ENCODE measurements at places on chromosomes 6 and 20. TPM values are rescaled to one million over a fixed set of nuclear protein-coding genes. Genes with fewer than 3 reads are reported as not detected.
A peak's percentile ranks its signal among the peaks of the same experiment; 100 is the strongest.

GRCh38 chr6:57021086-57021720 is 25.3 kb upstream of the KIAA1586 start:
- peak; percentile 42 for DNase-seq

Gene MLN
- not detected for total RNA-seq

Gene ZC3H12D
- total RNA-seq, result not detected

GRCh38 chr6:70622461-70622860 is 45.2 kb upstream of the SMAP1 start:
- DNase-seq, result no peak

DNA sequence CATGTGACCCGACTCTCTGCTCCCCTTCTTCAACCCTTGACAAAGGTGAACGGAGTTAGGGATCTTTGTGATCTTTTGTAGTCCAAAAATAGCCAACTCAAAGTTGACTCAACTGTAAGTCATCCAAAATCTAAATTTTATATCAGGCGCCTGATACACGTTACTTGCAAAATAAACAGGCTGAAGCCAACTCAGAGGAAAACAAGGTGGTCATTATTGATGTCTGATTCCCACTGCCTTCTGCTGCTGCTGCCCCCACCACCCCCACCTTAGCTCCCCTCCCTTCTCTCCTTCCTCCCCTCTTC is 13.2 kb upstream of the RNF8 start:
- DNase-seq, result peak; percentile 1

Gene CLPSL2
- not detected for total RNA-seq

DNA sequence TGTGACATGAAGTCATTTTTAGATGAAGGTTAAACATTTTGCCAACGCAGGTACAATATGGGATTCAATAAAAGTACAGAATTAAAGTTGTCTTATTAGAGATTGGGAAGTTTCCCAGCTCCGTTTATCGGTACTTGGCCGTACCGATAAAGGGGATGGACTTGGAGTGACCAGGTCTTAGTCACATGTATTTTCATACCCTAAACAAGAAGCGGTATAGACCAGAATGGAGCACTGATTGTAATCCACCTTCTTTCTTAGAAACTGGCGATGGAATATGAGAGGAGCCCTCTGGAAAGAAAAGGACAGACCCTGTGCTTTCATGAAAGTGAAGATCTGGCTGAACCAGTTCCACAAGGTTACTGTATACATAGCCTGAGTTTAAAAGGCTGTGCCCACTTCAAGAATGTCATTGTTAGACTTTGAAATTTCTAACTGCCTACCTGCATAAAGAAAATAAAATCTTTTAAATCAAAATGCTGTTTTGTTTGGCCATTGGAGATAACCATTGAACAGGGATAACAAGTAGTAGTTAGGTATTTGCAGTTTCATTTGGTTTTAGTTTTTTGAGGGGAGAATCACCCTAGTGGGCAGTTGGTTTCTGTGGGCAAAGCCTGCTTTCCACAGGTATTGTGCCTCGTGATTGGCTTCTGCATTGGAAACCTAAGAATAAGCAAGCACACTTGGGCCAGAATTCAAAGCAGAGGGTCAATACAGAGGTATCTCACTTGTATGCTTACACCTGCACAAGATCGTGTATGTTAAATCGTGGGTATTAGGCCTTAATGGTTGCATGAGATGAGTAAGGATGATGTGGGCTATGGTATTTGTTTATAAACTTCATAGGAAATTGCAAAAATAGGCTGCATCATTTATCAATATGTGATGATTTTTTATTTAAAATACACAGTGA is 11.2 kb upstream of the ZNFX1 start:
- no peak for DNase-seq

Gene LRRC73
- 0.37 TPM for total RNA-seq

Gene GOPC
- total RNA-seq, result 55.7 TPM

DNA sequence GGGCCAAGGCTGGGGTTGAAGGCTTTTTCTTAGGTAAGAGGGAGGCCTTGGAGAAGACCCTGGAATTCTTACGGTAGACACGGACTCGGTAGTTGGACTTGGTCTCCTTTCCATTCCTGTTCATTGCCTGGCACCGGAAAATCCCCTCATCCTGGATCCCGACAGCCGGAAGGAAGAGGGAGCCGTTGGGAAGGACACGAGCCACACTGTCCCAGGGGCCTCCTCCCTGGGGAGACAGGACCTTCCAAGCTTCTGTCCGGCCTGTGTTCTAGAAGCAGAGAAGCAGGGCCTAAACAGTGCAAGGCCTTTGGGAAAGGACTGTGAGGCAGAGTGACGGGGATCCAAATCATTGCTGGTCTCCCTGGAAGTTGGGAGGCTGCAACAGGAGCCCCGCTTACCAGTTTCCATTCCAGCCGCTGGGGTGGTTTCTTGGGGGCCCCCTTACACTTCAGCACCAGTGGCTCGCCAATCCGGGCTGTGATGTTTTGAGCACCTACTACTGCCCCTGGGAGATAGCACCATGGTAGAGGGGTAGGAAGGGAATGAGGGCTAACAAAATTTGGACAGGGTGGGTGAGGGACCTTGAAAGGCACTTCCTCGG is 470 bp downstream of the AGER start:
- DNase-seq, result no peak

Gene FNDC11
- 3.9 TPM for total RNA-seq

DNA sequence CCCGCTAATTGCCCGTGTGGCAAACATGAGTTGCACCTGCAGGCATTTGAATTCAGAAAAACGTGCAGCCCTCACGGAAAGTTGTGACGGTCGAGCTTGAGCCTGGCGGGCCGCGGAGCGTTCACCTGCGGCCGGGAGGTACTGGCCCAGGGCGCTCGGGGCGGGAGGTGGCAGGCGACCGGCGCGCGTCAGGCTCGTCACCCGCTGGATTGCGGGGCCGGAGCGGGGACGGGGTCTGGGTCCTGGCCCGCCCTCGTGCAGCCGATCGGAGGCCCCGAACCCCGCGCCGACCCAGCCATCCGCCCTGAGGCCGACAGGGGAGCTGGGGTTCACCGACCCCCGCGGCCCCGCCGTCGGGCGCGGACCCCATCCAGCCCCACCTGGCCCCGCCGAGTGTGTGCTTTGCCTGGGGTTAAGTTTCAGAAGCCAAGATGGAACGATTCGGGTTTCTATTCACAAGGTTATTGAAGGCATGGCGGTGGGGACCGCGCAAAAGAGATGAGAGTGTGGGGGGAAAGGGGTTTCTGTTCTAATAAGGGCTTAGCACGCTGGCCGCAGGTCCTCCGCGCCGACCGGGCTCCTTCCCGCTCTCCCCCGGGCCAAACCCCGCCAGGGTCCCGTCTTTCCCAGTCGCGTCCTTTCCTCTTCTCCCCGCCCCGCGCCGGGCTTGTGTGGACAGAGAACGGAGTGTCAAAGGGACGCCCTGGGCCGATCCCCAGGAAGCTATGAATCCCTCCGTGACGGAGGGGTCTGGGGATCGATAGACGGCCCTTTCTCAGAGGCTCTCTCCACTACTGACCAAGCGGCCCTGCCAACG is 1.6 kb upstream of the HEY2 start:
- DNase-seq, result no peak

DNA sequence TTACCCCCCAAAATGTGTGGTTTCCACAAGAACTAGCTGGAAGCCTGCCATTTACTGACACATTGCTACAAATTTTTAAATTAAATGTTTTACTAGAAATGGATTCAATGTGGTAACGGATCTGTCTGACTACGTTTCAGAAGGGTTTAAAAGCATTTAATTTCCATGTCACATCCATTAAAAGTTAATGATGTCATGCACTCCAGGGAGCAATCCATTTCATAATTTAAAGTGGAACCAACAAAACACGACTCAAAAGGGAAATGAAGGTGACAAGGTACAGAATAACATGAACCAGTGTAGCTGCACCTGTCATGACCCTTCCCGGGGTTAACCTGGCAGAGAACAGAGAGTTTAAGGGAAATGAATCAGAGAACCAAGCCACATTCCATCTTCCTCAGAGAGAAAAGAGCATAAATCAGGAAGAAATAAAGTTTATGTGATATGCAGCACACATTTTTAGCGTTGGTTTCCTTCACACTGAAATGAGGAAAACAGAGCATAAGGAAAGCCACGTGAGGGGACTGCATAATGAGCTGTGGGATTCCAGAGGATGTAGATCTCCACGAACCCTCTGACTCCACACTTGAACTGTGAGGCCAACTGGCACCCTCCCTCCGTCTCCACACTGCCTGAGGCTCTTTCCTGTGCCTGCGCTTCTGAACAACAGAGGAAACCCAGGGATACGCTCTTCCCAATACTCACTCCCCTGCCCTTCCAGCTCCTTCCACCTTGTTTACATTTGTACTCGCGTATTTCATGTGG is 170.3 kb upstream of the AHI1 start:
- DNase-seq, result peak; percentile 66

DNA sequence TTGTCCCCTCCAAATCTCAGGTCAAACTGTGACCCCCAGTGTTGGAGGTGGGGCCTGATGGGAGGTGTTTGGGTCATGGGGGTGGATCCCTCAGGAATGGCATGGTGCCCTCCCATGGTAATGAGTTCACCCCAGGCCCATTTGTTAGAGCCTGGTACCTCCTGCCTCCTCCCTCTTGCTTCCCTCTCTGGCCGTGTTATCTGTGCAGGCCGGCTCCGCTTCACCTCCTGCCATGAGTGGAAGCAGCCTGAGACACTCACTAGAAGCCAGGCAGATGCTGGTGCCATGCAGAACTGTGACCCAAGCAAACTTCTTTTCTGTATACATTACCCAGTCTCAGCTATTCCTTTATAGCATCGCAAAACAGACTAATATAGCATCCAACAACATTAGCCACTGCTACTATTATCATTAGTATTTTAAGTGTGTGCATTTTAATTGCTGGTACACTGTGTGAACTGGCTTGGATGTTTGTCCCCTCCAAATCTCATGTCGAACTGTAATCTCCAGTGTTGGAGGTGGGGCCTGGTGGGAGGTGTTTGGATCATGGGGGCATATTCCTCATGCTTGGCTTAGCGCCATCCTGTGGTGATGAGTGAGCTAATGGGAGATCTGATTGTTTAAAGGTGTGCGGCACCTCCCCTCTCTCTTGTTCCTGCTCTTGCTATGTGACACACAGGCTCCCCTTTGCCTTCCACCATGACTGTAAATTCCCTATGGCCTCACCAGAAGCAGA is 12.2 kb upstream of the OSER1 start:
- no peak for DNase-seq

Gene EBF4
- not detected for total RNA-seq

DNA sequence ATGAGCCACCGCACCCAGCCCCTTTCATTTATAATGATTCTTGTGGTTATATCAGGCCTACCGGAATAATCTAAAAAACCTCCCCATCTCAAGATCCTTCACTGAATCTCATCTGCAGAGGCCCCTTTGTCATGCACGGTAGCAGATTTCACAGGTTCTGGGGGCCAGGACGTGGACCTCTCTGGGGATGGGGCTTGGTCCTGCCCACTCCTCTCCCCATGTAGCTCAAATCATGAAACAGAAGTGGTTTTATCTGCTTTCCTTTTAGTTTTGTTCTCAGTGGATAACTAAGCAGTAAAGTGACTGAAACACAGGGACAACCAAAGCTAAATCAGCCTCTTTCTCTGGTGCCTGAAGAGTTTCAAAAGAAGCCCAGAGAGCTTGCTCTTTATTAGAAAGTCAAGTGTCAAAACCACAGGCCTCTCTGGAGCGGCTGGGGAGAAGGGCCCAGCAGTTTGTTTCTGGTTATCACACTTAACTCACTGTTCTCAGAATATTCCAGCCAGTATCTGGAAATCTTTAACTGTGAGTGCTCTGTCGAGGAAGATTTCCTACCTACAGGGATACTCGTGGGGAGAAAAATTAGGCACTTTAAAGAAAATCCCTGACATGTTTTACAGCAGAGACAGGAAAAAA is 60.6 kb upstream of the FAM184A start:
- DNase-seq, result no peak

Gene NQO2
- 20.0 TPM for total RNA-seq

Gene RAET1L
- total RNA-seq, result 1.2 TPM

Gene C2
- not detected for total RNA-seq

- no peak for DNase-seq
Measured at GRCh38 chr20:62558779-62559178, 83.0 kb upstream of the GATA5 start.

DNA sequence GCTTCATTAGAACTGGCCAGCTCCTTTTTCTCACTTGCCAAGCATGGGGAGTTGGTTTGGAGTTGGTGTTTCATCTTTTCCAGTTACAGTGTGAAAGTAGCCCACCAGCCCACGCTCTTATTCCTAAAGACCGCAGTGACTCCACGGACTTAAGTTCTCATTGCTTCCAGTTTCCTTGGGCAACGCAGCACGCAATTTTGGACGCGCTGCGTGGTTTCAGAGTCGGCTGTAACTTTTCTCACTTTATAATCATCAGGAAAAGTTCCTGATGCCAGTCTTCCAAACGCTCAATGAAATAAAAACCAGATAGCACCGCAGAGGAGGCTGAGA is 381 bp upstream of the PEX7 start:
- DNase-seq, result no peak

Gene CYP24A1
- 0.34 TPM for total RNA-seq

Gene RUNX2
- total RNA-seq, result 8.1 TPM

DNA sequence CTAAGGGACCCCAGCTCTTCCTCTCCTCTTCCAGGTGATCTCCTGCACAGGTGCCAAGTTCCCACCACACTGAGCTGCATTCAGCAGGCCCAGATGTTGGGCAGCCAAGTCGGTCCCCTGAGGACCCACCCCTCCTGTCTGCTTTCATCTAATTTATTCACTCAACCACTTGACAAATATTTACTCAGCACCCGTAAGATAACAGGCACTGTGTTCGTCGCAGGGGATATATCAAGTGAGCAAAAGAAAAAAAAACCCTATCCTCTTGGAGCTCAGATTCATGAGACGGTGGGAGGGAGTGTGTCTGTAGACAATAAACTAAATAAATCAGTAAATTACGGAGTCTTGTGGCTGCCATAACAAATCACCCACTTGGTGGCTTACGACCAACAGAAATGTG is 143.6 kb downstream of the MRPL14 start:
- DNase-seq, result no peak

- DNase-seq, result no peak
Measured at GRCh38 chr6:33557376-33557775, 22.7 kb downstream of the BAK1 start.

GRCh38 chr20:46696791-46697279 is 7.6 kb upstream of the TP53RK start:
- DNase-seq, result no peak

GRCh38 chr6:13283331-13283730 is 45.0 kb downstream of the TBC1D7 start:
- no peak for DNase-seq

DNA sequence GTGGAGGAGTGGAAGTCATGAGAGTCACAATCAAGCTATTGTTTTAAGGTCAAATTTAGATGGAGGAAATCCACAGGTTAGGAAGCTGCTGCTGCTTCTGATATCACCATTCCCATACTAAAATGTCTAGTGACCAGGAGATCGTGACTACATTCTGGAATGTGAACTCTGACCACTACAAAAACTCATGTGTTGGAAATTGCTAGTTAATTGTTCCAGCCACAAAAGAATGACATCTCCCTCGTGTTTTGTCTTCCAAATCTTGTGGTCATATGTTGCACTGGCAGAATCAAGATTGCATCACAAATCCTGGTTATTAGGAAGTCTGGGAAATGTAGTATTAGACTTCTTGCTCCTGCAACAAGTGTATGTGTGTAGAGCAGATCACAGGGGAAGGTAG is 441.9 kb downstream of the CD109 start:
- DNase-seq, result peak; percentile 31
